ENCODE measurements at places on chromosomes 12 and 14.

GRCh38 chr14:49598189-49598484 lies 603 bp upstream of the LRR1 start:
- DNase-seq: no peak

- DNase-seq: no peak
These were observed 19.7 kb upstream of the PPP1R1A start for GRCh38 chr12:54608156-54608555.

GRCh38 chr14:104970231-104971068 lies 7.7 kb downstream of the AHNAK2 start:
- DNase-seq: peak; percentile 72

- no peak for DNase-seq
These were observed 5.2 kb upstream of the KRT75 start for GRCh38 chr12:52439420-52439819.

DNA sequence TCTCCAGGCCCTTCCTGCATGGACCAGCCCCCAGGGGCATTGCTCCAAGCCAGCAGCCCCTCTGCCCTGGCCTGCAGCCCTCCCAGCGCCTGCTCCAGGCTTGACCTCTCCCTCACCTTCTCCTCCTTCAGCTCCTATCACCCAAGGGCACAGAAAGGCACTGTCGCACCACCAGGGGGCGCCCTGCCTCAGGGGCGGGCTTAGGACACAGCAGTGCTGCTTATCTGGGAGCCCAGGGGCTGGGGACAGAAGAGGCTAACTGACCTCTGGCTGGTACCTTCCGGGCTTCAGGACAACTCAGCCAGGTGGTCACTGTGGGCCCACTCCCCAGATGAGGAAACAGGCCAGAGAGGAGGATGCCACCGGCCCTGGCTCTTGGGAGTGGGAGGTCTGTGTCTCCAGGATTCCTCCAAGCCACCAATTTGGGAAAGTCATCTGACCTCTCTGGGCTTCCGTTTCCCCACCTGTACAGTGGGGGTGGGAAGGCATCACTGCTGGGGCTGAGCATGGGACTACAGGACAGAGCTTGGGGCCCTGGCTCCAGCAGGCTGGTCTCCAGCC lies 25.3 kb upstream of the GPR132 start:
- no peak for DNase-seq

GRCh38 chr14:31109257-31109656 lies 83.1 kb upstream of the STRN3 start:
- no peak for DNase-seq

GRCh38 chr12:78470354-78471195 lies 394.0 kb upstream of the SYT1 start:
- DNase-seq: peak; percentile 2

DNA sequence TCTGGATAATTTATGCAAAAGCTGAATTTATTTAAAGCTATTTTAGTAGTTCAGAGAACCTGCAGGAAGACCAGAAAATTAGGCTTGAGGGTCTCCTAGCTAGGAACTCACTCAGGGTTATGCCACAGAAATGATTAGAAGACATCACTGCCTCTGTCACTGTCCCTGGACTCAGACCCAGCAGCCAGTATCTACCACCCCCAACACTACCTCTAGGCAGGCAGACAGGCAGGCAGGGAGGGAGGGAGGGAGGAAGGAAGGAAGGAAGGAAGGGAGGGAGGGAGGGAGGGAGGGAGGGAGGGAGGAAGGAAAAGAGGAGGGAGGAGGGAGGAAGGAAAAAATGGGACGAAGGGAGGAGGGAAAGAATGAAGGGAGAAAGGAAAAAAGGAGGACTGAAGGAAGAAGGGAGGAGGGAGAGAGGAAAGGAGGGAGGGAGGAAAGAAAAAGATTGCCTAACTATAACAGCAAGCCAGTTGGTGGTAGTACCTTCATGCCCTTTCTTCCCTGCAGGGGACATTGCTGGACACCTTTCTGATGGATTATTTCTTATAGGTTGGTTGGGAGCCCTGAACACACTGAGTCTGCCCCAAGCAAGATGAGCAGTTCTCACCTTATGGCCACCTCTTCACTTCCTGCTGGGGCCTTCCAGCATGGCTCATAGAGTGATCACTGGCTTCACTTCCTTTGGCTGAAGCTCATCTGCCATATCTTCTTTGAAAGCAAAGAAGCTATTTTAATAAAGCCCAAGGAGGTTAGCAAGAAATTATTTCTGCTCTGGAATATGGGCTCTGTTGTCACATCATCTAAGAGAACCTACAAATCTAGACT lies 49.7 kb downstream of the KICS2 start:
- no peak for DNase-seq

DNA sequence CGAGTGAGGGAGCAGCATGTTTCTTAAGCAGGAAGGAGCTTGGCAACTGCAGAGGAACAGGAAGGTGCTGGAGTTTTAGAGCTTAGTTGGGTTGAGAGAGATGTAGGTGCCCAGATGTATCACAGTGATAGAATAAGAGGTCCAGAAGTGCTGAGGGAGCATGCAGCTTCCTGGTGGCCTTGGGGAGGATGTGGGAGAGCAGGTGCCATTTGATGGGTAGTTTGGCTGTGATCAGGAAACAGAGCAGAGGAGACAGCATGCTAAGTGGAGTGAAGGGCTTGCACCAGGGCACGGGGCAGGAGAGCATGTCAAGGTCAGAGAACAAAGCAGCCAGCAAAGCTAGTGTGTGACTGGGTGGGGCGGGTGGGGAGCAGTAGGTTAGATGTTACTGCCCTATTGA lies 74.8 kb downstream of the PAPOLA start:
- DNase-seq: no peak

GRCh38 chr14:63542231-63542999 lies 762 bp downstream of the PPP2R5E start:
- no peak for DNase-seq

Measured in epithelial cell of prostate (primary cell).